ENCODE measurements at places on chromosomes 4 and X.

- no peak for DNase-seq
Measured at GRCh38 chr4:5757536-5757935, 46.5 kb downstream of the EVC start.

GRCh38 chrX:39866229-39866628, 231.5 kb downstream of the BCOR start:
- no peak for DNase-seq

GRCh38 chr4:7917669-7918068, 22.0 kb downstream of the AFAP1 start:
- DNase-seq = no peak

DNA sequence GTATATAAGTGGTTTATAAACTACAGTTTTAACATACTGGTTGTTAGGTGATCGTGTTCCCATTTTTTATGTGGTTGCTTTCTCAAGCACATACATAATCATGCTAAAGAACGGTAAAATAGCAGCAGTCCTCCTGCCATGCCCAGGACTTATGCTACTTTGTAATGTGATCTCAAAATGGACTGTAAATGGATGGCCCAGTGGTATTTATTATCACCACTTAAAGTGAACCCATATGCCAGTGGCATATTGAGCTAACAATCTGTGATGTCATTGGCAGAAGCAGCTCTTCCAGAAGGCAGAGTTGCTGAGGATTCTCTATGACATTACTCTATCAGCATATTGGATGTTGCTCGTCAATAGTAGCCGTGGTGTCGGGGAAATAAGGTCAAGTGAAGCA, 28.6 kb downstream of the ANK2 start:
- DNase-seq = no peak

GRCh38 chr4:97016186-97016907, 1126.9 kb downstream of the STPG2 start:
- DNase-seq = no peak

- no peak for DNase-seq
Measured at GRCh38 chr4:153603258-153603657, 80.8 kb upstream of the TLR2 start.

- no peak for DNase-seq
Measured at GRCh38 chrX:24268786-24269185, 45.1 kb downstream of the SUPT20HL2 start.

- peak; percentile 65 for DNase-seq
Measured at GRCh38 chr4:127400731-127401346, 231.9 kb upstream of the INTU start.

- DNase-seq = no peak
Measured at GRCh38 chr4:168434993-168435392, 45.3 kb downstream of the DDX60L start.

DNA sequence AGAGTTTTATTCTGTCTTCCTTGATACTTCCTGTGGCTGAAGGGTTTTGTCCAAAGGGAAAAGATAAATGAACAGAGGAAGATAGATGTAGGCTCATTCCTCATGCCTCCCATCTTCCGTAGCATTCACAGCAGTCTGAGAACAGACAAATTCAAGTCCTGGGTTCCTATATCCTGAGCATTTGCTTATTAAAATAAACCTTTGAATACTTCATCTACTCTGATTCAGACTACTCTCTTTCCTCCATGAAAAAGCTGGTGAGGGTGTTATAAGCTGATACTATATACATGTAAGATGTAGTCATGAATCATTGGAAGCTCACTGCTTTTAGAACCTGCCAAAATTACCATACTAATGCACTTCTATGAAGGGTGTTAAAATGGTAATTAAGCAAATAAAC, 61.2 kb downstream of the GAB1 start:
- DNase-seq = no peak

- no peak for DNase-seq
Measured at GRCh38 chrX:70970482-70970995, 39.6 kb upstream of the SLC7A3 start.

DNA sequence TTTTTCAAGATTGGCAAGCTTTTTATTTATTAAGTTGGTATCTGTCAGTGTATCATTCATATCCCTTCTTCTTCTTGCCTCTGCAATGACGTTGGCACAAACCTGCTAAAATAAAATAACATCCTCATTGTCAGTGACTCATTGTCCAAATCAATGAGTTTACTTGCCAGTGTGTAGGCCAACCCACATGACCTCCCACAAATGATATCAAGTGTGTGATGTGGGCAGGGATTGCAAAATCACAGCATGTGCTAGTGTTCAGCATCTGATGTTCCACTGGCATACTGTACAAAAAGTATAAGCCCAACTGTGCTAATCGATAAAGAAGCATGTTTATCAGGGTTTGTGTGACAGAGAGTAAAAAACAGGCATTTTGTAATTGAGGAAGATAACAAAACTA, 25.5 kb downstream of the GPAT3 start:
- peak; percentile 52 for DNase-seq

DNA sequence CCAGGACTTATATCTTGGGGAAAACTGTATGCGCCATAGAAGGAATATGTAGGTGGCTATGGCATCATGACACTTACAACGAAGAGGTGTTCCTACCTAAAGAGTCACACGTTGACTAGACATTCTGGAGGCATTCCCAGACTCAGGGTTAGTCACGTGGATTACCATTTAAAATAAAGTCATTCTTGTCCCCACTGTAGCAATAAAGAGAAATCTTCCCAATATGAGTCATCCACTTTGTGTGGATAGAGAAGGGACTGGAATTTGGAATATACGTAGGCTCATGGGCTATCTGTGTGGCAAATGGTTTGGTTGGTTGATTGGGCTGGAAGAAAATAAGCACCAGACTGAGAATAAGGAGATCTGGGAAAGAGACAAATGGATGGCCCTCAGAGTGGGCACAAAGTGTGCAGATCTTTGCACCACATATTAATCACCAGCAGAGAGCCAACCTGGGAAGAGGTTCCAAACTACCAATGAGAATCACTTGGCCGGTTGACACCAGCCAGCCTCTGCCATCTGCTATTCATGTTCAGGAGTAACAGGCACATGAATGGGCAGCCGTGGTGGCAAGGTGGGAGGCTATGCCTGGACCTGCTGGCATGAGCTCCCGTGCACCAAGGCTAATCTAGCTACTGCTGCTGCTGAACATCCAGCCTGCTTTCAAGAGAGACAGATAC, 41.0 kb downstream of the MTNR1A start:
- no peak for DNase-seq

GRCh38 chr4:102334624-102335023, 10.7 kb downstream of the SLC39A8 start:
- DNase-seq = no peak

- DNase-seq = no peak
Measured at GRCh38 chr4:146211440-146211839, 2.9 kb upstream of the REELD1 start.

DNA sequence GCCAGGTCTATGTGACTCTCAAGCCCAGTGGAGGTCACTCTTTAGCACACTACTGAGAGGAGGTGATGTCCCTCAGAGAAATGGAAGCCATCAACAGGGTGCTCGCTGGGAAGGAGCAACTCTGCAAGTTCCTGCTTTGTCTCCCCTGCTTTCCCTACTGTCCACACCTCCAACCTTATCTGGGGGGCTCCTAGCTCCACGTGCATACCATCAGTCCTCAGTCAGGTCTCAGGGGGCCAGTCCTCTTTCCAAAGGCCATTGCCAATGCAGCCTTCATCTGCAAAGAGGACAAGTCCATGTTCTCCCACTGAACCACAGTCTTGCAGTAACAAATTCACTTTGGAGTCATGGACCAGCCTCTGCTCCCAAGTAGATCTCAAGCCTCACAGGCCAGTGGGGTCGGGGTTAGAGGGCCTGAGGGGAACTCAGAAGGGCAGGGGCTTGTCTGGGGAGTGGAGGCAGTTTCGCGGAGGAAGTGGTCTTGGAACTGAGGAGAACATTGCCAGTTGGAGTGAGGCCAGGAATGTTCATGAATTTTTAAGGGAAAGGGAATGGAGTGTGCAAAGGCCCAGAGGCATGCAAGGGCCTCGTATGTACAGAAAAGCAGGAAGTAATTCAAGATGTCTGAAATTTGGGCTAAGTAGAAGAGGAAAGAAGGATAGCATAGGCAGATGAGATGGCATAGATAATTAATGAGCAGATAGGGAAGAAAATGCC, 8.9 kb downstream of the RTL5 start:
- no peak for DNase-seq

DNA sequence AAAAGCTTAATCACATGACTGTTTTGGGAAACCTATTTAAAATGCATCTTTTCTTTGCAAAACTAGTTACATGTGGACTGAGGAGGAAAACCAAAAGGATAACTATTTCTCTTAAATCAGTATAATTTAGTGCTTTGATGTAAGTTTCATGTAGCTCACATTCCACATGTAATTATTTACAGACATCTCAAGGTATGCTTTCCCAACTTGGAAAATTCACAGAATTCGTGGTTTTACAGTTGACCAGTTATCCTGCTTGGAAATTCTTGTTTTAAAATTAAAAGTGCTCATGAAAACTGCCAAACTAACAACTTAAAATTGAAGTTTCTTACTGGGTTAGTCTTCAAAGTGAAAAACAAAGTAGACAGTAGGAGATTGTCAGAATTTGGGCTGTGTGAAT, 52.4 kb downstream of the EDNRA start:
- DNase-seq = no peak

GRCh38 chrX:53594354-53594753, 92.2 kb downstream of the HUWE1 start:
- no peak for DNase-seq

DNA sequence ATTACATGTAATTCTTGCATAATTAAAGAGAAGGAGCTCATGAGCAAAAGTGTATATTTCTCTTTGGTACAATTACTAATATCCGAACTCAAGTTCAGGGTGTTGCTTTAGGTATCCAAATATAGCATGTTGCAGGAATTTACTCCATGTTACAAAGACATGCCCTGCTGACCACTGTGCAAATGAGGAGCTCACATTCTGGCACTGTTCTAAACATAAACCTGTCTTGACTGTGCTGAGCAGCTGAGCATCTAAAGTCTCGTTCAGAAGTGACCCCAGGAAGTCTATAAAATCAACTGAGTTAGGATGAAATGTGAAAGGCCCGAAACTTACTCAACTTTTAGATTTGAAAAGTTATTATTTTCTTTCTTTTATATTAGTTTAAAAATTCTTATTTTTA, 124.3 kb downstream of the STIM2 start:
- DNase-seq = no peak

DNA sequence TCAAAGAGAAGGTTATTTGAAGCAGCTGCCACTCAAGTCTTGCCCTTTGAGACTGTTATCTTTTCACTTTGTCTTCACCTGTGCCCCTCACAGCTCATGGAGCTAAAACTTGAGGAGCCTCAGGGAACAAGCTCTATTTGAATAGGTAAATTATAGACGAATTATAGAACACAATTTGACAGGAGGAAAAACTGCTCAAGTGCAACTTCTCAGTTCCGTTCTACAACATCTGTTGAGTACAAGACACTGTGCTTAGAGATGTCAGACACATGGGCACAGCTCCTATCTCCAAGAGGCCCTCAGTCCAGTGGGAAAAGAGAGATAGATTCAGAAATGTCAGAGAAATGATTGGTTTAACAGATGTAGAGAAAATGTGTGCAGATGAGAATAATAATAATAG, 5.1 kb downstream of the PPP1R2C start:
- no peak for DNase-seq

- DNase-seq = no peak
Measured at GRCh38 chr4:81214144-81214880, 710 bp downstream of the PRKG2 start.

- DNase-seq = no peak
Measured at GRCh38 chr4:175190654-175191053, 272.5 kb downstream of the ADAM29 start.

Measured in AG09319 (cell line).